Colonic mucosa (tissue), 4 donors: ENCODE measurements at places on chromosomes 16 and 17.

DNA sequence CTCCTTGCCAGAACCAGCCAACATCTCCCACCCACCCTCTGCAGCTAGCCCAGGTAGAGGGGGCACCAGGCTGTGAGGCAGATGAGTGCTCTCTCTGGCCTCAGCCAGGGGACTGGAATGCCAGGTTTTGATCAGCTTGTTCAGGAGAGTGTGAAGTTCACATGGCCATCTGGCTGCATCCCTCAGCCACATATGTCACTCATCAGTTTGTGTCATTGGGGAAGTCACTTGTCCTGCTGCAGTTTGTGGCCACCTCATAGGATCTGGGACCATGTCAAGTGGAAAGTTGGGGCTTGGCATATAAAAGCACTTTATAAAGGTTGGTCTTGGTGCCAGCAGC, 147.6 kb downstream of the SOCS1 start:
- DNase-seq = no peak

DNA sequence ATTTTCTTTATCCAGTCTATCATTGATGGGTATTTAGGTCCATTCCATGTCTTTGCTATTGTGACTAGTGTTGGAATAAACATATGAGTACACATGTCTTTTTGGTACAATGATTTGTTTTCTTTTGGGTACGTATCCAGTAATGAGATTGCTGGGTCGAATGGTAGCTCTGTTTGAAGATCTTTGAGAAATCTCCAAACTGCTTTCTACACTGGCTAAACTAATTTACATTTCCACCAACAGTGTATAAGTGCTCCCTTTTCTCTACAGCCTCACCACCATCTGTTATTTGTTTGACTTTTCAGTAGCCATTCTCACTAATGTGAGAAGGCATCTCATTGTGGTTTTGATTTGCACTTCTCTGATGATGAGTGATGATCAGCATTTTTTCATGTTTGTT, 103.7 kb downstream of the GOSR1 start:
- no peak for DNase-seq

- DNase-seq = no peak
Observed at GRCh38 chr17:43536236-43536992, 9.7 kb downstream of the ETV4 start.

GRCh38 chr16:50522324-50522723, 25.9 kb upstream of the NKD1 start:
- DNase-seq = no peak

GRCh38 chr17:73657473-73658116, 13.3 kb upstream of the SDK2 start:
- DNase-seq = peak; percentile 77

GRCh38 chr16:81265658-81266451, 27.4 kb downstream of the BCO1 start:
- DNase-seq = peak; percentile 87
